ENCODE measurements at places on chromosomes 7 and 10.

DNA sequence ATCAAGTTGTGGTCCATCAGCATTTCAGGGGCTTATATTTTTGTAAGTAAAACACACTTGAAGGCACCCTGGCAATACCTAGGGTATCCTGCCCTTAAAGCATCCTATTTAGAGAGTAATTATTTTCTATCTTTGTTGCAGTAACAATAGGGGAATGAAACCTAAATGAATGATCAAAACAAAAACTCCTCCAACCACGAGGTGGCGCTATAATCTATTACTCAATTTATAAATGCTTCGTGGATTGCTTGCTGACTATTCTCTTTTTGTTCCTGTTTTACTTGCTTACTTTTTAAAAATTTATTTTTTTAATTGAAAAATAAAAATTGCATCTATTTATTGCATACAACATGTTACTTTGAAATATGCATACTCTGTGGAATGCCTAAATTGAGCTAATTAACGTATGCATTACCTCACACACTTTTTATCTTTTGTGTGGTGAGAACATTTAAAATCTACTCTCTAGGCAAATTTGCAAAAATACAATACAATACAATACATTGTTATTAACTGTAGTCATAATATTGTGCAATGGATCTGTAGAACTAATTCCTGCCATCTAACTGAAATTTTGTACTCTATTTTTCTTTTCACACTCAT, 147.7 kb upstream of the BMPER start:
- DNase-seq = peak; percentile 19

DNA sequence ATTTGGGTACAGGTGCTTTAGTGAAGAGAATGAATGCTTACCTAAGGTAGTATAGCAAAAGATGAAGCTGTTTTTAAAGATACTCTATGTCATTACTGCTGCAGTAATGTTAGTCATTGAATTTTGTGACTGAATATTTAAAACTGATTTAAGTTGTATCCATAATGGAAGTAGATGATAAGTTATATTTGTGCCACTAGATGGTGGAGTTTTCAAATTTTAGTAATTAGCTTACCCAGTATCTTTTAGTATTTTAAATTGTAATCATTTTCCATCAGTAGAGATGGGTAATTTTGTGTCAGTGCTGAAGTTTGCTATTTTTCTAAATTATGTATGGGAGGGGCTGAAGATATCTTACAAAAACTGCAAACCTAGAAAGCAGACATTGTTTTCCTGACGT, 25.2 kb downstream of the HBP1 start:
- DNase-seq = no peak

DNA sequence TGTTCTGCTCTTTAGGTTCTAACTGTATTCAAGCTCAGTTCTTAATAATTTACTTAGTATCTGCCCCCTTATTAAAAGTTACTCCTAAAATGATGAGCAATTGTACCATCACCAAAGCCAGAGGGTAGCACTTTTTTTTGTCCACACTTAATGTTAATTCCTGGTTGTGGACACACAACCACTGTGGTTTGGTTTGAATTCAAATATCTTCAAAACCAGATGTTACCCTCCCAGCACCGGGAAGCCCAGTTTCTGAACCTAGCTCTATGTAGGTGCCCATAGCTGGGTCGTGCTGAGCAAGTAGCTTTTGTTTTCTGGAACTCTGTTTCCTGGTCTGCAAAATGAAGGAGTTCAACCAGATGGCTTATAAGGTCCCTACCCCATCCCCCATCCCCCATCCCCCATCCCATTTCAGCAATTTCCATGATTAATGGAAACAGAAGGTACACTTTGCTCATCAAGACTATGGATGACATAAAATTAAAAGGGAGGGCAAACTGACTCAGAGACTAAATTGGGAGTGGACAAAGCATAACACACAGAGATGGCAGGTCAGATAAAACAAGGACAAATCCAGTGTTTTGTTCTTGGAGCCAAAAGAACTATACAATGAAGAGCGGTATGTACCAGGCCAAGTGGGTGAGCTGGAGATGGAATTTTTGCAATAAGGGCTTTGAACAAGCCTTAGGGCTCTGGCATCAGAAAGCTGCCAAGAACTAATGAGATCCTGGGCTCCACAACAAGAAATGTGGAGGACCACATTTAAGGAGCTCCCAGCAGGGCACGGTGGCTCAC, 56.7 kb downstream of the DLG5 start:
- no peak for DNase-seq

- no peak for DNase-seq
These were observed 648.8 kb upstream of the COBL start for GRCh38 chr7:51965454-51965853.

GRCh38 chr7:155969192-155969929, 157.1 kb upstream of the SHH start:
- DNase-seq = no peak

GRCh38 chr10:104417637-104418292, 64.1 kb downstream of the CFAP58 start:
- DNase-seq = no peak

Measured in CD4-positive, alpha-beta T cell treated with Interleukin-10 for 1 hour (primary cell).